Stimulated activated CD8-positive, alpha-beta memory T cell treated with anti-CD3 and anti-CD28 coated beads, Interleukin-2, amount 100 ng/mL, for 48 hours (primary cell): ENCODE measurements at places on chromosomes 5 and 9.

GRCh38 chr5:151063142-151063989 lies 17.5 kb downstream of the TNIP1 start:
- DNase-seq = no peak

DNA sequence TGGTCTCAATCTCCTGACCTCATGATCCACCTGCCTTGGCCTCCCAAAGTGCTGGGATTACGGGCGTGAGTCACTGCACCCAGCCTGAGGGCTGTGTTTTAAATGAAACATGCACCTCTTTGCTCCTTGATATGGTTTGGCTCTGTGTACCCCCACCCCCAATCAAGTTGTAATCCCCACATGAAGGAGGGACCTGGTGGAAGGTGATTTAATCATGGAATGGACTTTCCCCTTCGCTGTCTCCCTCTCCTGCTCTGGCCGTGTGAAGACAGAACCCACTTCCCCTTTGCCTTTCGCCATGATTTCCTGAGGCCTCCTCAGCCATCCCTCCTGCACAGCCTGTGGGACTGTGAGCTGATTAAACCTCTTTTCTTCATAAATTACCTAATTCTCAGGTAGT lies 12.5 kb upstream of the NOTCH1 start:
- no peak for DNase-seq

- no peak for DNase-seq
Measured at GRCh38 chr9:137221506-137222111, 431 bp downstream of the RNF208 start.

DNA sequence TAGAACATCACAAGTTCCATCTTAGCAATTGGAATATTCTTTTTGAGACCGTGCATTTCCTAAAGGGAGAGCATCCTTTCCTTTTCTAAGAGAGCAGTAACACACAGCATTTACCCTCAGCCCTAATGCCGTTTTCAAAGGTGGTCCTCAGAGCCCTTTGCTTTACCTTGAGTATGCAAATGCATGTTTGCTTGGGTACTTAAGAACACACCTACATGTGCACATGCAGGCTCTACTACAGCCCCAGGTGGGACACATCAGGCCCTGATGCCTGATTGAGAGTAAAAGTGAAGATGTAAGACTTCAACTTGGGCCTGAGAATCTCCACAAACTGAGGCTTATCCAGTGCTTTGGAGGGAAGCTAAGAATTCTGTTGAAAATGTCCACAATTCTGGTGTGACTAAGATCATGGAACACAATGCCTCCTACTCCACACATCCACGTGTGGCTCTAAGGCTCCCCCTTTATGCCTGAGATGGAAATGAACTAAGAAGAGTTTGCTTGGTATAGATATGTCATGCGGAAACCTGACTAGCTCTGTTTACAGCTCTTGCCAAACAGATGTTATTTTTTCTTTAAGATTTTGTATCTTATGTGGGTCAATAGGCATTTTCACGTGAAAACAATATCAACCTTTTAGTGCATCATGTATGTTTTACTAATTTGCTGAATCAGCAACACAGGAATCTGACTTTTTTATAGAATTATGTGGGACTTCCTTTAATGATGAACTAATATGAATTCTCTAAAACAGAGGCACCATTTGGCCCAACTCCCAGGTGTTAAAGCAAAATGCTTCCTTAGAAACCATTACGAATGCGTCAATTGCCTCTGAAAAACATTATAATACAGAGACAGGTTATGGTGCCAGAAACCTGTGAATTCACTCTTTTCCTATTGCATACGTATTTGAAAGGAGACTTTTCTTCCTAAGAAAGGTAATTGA lies 48.9 kb upstream of the SLC2A8 start:
- DNase-seq = no peak

- no peak for DNase-seq
Measured at GRCh38 chr5:91168859-91169258, 214.3 kb downstream of the ARRDC3 start.

DNA sequence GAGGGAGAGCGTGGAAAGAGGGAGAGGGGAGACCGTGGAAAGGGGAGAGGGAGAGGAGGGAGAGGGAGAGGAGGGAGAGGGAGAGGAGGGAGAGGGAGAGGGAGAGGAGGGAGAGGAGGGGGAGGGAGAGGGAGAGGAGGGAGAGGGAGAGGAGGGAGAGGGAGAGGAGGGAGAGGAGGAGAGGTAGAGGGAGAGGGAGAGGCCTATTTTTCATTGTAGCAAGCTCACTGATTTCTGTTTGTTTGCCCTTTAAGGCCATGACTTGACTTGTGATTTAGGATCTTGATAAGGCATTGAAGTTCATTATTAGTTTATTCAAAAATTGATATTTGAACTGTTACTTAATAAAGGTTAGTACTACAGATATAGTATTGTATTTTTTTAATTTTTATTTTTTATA lies 52.4 kb downstream of the DMXL1 start:
- no peak for DNase-seq

- no peak for DNase-seq
Measured at GRCh38 chr5:92320446-92320845, 937.3 kb upstream of the ARRDC3 start.

GRCh38 chr9:92607773-92608172 lies 62.2 kb downstream of the IPPK start:
- no peak for DNase-seq

GRCh38 chr9:2755285-2755684 lies 38.0 kb downstream of the KCNV2 start:
- DNase-seq = no peak

- no peak for DNase-seq
Measured at GRCh38 chr9:108078375-108078774, 588.8 kb upstream of the KLF4 start.

DNA sequence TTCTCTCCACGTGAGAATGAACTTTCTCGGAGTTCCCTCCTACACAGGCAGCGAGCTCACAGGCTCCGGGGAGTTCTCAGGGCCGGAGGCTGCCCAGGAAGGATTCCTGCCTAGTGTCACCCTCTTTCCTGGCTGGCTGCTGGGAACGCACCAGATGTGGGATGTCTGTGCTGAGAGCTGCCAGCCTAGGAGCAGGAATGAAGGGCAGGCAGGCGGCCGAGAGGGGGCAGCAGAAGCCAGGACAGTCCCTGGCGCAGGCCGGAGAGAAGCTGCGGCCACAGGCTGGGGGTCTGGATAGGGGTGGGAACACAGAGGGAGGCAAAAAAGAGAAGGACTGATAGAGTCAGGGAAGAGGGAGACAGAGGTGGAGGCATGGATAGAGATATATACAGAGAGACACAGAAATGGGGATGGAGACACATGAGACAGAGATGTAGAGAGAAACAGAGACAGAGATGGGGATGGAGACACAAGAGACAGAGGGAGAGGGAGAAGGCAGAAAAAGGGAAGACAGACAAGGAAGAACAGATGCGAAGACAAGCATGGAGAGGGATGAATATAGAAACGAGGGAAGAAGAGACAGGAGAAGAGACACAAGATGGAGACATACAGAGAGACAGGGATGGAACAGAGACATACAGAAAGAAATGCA lies 25.3 kb upstream of the ENHO start:
- DNase-seq = no peak

DNA sequence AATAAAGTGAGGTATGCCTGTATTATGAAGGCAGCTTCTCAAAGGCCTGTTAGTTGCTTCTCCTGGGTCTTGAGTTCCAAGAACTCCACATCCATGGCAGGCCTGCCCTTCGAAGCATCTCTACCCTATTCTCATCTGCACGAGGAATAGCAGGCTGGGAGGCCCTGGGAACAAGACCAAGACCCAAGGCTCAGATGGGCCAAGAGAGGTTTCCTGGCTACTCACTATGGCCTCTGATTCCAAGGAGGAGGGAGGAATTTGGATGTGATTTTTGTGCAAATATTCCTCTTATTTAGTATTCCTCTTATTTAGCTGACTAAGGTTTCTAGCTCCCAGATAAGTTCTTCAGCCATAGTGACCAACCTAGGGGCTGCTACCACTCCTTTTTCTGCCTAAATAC lies 151.3 kb downstream of the SAXO1 start:
- DNase-seq = no peak

- no peak for DNase-seq
Measured at GRCh38 chr5:68086857-68087256, 128.7 kb upstream of the PIK3R1 start.

DNA sequence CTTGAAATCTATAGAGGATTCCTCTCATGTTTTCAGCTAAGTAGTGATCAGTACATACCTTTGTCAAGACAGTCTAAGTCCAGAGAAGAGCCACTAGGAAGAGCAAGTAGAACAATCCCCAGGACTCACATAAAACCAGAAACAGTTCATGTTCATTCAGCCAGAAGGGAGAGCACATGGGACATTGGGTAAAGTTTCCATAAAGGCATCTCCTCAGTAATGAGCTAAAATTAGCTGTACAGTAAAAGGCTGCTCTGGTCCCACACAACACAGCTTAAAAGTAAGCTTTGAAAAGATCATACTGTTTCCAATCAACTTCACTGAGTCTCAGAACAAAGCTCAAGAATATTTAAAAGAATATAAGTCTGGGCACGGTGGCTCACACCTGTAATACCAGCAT lies 32.4 kb downstream of the HOMER1 start:
- no peak for DNase-seq
